ENCODE measurements at places on chromosomes 1 and 21.

DNA sequence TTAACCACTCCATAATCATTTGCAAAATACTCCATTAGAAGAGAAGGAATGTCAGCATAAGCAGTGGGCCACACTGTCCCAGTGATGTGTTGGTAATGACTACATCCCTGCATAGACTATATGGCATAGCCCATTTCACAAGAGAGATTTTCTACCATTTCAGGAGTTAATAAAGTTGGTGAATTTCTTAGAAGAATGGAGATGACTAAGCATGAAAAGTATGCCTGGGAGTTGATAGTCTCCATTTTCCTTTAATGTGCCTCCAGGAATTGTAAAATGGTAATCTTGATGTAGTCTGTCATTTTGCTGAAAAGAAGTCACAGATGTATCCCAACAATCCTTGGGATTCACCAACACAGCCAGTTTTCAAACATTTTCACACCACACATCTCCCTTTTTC lies 608.8 kb upstream of the CHRM3 start:
- no peak for DNase-seq

GRCh38 chr1:91877574-91878208 lies 8.3 kb downstream of the TGFBR3 start:
- no peak for DNase-seq

GRCh38 chr1:75099581-75099980 lies 34.6 kb upstream of the LHX8 start:
- no peak for DNase-seq

DNA sequence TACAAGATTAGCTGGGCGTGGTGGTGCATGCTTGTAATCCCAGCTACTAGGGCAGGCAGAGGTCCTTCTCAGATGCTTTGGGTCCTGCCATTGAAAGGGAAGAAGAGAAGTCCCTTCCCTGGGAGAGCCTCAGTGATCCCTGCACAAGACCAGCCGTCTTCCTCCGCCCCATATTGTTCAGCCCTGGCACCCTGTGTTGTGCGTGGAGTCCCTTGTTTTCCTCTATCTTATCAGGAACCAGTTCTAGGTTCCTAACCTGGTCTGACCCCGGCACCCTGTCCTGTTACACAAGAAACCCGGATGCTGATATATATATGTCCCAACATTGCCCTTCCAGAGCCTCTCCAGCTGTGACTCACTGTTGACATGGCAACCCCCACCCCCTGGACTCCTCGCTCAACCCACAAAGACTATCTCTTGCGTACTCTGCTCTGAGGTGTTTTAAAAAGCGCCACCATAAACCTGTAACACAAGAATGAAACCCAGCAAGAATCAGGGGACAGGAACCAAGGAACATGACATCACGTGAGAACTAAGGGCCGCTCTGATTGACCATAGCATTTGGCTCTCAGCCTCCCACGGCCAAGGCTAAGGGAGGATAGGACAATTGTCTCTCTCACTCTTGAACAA lies 4.8 kb downstream of the MX2 start:
- peak; percentile 82 for DNase-seq

DNA sequence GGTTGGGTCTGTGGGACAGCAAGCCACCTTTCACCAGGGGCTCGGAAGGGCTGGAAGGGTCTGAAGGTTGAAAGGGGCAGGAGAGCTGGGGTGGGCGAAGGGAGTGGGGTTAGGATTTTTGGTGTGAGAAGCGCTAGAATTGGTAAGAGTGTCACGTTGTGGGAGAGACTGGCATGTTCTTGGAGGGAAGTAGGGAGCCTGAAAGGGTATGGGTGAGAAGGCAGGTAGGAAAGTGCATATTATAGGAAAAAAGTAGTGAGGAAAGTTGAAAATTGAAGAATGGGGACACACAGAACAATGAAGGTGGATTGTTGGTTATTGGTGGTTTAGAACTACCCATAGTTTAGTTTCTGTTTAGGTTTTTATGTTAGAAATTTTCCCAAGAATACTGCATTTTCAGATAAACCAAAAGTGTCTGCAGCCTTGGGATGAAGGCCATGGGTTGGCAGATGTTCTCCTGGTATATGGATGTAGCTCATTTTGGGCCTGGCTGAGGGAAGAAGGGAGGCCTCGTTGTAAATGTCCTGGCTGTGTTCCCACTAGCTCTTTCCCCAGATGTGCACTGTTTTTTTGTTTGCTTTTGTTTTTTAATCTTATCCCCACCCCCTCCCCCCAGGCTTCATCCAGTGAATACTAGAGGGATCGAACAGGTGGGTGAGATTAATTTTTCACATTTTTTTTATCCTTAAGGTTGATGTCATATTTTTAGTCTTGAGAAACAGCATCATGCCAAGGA lies 1.2 kb downstream of the LRRC42 start:
- no peak for DNase-seq

- no peak for DNase-seq
Observed at GRCh38 chr1:39694026-39694425, 2.8 kb upstream of the HPCAL4 start.

GRCh38 chr1:179973198-179974110 lies 18.8 kb downstream of the CEP350 start:
- DNase-seq: no peak

- DNase-seq: peak; percentile 79
Observed at GRCh38 chr1:37691497-37692077, 729 bp upstream of the CDCA8 start.

- no peak for DNase-seq
Observed at GRCh38 chr1:177739780-177740179, 230.1 kb downstream of the SEC16B start.

DNA sequence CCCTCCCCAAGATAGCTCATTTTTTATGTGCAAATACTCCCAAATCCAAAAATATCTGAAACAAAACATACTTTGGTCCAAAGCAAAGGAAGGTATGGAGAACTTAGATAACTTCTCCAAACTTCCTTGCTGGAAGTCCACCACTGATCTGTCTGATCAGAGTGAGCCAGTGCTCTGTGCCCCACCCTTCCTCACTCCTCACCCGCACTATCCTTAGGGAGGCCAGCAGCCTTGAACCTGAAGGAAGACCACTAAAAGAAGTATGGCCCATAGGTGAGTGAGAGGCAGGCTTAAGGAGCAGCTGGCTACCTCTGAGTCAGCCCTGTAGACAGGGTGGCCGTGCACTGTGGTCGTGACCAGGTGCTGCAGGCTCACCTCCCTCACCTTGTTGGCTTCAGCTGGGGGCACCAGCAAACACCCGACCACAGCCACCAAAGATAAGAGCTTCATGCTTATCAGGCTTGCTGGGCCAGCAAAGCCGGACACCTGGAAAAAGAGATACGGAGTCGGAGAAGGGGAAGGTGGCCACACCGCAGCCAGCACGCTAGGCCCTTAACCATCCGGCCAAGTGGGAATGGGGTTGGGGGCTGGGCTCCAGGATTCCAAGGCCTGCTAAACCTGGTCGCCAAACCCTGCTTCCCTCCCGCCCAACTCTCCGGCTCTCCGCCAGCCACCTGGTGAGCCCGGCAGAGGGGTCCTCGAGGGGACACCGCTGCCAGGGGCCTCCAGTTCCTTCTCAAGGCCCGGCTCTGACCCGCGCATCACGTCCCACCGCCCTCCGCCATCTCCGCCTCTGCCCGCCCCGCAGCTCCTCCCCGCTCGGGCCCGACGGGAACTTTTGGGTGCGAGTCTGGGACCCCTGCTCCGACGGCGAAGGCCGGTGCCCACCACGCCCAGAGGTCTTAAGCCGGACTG lies 543 bp downstream of the TMEM9 start:
- no peak for DNase-seq

GRCh38 chr1:12480748-12481362 lies 137.2 kb downstream of the DHRS3 start:
- DNase-seq: no peak

- no peak for DNase-seq
Observed at GRCh38 chr21:22106720-22107410, 1108.7 kb downstream of the NCAM2 start.

DNA sequence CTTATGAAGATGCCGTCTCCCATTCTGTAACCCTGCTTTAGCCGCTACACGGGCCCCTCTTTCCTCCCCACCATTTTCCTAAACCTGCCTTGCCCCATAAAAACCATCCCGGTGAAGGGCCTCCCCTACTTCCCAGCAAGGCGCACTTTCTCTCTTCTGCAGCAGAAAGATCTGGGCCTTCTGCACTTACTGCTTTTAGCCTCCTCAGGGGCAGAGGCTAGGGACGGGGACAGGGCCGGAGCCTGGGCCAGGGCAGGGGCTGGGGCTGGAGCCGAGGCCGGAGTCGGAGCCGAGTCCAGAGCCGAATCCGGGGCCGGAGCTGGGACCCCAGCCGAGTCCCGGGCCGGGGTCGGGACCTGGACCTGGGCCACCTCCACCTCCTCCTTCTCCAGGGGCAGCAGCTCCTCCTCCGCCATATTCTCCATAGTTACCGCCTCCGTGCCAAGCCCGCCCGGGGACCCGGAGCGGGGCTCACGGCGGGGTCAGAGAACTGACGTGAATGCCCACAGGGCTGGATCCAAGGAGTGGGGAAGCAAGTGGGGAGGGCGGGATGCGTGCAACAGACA lies 382 bp downstream of the TRMT1L start:
- no peak for DNase-seq

DNA sequence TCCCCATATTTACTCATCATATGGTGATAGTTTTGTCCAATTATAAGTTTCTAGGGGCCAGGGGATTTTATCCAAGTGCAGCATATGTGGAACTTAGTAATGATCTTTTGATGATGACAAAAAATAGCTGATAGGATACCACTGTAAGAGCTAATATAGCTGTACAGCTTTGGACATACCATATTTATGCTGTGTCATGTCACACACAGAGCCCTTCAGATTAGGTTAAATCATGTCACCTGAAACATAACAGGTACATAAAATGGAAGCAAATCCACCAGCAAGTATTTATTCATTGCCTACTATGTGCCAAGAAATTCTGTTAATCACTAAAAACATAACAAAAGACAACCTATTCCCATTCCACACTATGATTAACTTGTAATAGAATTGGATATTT lies 82.8 kb upstream of the IPO9 start:
- no peak for DNase-seq

DNA sequence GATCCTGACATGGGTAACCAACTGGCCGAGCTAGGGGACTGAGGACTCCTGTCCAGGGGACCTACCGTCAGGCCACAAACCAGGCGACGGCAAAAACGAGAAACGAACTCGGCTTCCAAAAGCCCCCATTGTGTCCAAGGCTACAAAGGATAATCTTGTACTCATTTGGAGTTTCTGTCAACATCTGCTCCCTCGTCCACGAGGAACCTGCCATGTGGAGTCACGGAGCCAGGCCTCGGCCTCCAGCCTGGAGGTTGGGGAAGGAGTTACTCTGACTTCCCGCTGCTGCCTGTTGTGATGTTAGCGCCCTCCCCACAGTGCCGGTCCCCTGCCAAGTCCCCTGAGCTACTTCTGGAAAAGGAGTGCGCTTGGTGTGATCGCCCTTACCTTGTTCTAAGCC lies 7.3 kb downstream of the KRTAP10-1 start:
- DNase-seq: no peak

DNA sequence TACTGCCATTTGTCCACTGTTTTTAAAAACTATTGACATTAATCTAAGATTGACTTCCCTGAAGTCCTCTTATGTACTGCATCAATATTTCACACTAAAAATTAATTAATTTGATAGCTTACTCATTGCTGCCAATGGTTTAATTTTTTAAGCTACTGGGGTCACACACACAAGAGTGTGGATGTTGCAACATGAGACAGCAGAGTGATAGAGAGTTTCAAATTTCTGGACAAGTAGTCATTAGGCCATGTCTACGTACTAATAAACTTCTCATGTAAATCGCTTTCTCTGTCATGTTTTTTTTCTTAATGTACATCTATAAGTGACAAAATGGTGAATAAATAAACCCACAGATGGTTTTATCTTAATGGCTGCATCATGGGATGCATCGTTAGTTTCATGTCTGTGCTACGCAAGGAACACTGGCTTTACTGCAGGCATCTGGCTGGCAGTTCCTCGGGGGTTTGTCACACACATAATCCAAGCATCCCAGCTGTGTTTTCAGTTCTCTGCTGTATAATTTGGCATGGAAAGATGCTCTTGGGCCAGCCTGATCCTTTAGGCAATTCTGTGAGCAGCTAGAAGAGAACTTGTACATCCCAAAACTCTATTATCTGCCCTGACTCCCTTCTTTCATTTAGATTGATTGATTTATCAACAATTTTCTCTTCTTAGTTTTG lies 16.4 kb upstream of the CHODL start:
- no peak for DNase-seq

DNA sequence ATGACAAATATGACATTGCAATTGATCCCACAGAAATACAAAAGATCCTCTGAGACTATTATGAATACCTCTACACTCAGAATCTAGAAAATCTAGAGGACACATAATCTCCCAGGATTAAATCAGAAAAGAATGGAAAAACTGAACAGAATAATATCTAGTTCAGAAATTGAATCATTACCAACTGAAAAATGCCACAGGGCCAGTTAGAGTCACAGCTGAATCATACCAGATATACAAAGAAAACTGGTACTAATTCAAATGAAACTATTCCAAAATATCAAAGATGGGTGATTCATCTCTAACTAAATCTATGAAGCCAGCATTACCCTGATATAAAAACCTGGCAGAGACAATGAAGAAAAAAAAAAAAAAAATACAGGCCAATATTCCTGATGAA lies 149.3 kb downstream of the BRINP3 start:
- DNase-seq: no peak

Data from lower lobe of right lung (tissue), 2 donors.